ENCODE measurements at places on chromosomes 5 and 9.

- DNase-seq, result no peak
Observed at GRCh38 chr5:131950706-131951105, 5.2 kb upstream of the MEIKIN start.

GRCh38 chr9:133848471-133849109 lies 110.4 kb upstream of the SARDH start:
- no peak for DNase-seq

- no peak for DNase-seq
Observed at GRCh38 chr5:143044265-143044664, 274.1 kb downstream of the ARHGAP26 start.

- no peak for DNase-seq
Observed at GRCh38 chr5:154972476-154973080, 31.7 kb downstream of the MRPL22 start.

DNA sequence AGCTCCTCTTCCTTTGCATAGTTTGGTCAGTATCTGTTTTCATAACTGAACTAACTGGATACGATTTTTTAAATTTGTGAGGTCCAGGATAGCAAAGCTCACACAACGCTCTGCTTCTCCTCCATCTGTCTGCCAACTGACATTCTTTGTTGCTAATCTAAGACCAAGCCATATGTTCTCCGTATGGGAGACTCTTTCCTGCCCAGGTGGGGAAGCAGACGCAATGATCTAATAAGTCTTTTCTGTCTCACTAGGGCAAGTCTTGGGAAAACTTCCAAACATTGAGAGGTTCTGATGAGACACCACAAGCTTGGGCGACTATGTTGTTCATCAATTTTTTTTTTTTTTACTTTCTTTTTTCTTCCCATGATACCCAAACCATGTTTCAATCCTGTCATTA lies 558.5 kb downstream of the EFNA5 start:
- DNase-seq, result no peak

- no peak for DNase-seq
Observed at GRCh38 chr5:143213851-143214363, 189.6 kb downstream of the NR3C1 start.

GRCh38 chr5:21237461-21237860 lies 1249.5 kb upstream of the CDH18 start:
- DNase-seq, result no peak

DNA sequence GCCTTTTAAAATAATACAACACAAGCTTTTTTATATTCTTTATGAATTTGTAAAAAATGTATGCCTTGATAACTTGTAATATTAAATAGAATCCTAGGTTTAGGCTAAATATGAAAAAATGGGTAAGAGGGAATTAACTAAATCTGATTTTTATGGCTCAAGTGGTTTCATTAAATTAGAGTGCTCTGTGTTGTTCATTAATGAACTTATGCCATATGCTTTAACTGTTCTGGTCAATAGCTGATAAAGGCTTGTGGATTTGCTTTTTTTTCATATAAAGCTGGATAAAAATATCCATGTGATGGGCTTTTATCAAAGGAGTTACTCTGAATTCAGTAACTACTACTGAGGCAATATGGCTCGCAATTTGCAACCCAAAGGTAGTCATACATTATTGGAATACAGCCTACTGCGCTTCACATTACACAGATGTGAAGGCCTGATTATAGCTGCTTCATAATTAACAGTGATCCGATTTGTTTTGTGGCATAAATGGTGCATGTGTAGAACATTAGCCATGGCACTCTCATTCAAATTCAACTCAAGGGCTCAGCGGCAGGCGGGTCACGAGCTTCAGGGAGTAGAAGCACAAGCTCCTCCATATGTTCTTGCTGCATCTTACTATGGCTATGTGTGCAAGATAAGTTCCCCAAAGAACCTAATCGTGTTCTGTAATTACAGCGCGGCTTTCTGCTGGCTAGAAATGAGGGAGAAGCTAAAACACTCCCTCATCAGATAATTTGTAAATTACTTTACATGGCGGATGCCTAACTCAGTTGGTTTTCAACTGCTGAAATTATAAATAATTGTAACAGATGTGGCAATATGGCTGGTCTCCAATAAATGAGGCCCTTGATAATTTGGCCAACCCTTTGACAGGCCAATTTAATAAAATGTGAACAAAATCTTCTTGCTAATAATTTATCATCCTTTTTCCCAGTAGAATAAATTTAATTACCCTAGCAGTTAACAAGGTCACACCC lies 188.3 kb downstream of the CNTLN start:
- DNase-seq, result no peak

DNA sequence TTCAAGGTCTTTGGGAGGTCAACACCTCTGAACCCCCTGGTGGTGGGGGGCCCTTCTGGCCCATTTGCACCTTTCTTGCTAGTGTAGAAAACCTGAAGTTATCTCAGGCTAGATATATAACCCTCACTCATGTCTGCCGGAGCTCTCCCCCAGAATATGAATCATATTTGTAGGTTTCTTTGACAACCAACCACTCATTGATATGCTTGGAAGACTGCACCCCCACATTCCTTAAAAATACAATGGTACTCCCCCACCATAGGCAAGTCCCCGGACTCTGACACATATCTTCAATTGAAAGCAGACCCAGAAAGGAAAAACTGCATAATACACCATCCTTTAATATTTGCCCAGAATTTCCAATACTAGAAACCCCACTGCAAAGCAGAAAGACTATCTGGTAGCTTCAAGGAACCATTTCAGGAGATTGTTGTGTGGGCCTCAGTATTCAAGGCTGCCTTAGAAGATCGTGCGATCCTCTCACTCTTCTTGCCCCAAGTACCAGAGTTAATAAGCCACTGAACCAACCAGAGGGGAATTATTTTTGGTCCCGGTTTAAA lies 978 bp upstream of the UBE2B start:
- DNase-seq, result no peak

DNA sequence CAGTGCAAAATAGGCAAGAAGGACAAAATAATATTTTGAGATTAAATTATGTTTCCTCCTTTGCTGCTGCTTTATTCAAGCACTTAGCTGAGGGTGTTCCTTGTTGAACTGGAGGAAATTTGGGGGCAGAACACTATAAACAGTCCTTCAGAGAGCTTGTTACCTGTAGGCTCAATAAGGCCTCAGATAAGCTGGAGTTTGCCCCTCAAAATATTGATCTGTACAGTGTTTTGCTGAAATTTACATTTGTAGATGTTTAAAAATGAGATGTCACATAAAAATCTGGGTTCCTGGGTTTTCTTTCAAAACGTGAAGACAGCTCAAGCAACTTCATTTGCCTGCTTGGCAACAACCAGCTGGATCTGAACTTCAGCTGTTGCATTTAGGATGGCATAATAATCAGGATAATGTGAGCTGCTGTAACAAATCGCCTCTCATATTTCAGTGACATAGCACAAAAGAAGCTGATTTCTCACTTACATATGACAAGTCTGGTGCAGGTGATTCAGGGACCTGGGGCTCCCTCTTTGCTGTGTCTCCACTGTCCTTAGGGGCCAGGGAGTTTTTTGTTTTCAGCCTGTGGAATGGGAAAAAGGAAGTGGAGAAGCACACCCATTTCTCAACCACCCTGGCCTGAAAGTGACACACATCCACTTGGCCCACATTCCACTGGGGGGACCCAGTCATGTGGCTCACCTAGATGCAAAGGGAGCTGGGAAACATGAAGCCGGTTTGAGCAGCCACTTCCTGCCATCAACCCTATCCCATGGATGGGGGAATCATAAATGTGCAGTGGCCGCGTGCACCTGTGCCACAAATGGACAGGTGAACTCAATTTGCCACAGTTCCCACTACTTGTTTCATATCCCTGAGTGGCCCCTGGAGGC lies 2.4 kb upstream of the PSAT1 start:
- no peak for DNase-seq

GRCh38 chr9:72459308-72459707 lies 62.1 kb upstream of the TMC1 start:
- DNase-seq, result no peak

GRCh38 chr5:67179697-67180361 lies 16.8 kb downstream of the CD180 start:
- DNase-seq, result no peak

GRCh38 chr5:176389135-176390123 lies 878 bp downstream of the HIGD2A start:
- DNase-seq, result no peak

GRCh38 chr9:88980740-88981203 lies 10.5 kb upstream of the S1PR3 start:
- DNase-seq, result no peak

DNA sequence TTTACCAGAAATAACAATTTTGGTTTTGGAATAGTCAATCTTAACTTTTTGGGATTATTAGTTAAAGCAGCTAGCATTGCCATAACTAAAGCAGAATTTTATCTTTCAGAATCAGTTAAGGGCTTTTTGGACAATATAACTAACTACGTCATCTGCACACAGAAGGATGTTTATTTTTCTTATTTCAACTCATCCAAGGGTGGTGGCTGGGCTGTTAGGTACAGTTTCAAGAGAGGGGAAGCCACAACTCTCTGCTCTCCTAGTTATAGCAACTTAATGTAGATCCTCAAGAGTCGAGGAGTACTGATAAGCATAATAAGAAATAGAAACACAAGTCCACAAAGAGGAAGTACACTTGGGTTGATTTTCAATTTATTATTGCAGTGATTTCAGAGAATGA lies 65.6 kb downstream of the ANKRD55 start:
- DNase-seq, result no peak

DNA sequence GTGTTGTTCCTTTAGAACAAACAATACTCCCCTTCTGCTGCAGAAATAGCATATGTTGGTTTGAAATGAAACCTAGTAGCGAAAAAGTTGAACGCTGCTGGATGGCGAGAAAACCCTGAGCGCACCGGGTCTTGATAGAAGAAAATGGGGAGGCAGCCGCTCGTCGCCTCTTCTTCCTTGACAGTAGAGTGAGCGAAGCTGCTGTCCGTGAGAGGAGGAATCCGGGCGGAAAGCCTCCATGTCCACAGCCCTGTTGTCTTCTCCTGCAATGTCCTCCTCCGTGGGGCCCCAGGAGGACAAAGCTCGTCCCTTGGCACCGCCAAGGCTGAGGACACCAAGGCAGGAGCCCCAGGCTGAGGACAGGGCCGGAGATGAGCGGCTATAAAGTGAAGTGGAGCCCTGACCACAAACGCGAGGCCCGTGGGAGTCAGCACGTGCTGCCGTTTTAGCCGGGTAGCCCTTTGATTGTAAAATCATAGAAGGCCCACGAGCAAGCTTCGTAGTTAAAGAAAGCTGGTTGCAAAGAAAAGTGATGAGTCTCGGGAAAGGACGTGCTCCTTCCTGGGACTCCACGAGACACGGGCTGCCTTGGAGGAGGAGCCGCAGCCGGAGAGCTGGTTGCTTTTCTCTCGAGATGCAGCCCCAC lies 35.6 kb downstream of the MRPL36 start:
- peak; percentile 14 for DNase-seq

- DNase-seq, result no peak
Observed at GRCh38 chr9:123741214-123741613, 188.7 kb downstream of the DENND1A start.

- no peak for DNase-seq
Observed at GRCh38 chr5:77850536-77851175, 74.5 kb upstream of the TBCA start.

DNA sequence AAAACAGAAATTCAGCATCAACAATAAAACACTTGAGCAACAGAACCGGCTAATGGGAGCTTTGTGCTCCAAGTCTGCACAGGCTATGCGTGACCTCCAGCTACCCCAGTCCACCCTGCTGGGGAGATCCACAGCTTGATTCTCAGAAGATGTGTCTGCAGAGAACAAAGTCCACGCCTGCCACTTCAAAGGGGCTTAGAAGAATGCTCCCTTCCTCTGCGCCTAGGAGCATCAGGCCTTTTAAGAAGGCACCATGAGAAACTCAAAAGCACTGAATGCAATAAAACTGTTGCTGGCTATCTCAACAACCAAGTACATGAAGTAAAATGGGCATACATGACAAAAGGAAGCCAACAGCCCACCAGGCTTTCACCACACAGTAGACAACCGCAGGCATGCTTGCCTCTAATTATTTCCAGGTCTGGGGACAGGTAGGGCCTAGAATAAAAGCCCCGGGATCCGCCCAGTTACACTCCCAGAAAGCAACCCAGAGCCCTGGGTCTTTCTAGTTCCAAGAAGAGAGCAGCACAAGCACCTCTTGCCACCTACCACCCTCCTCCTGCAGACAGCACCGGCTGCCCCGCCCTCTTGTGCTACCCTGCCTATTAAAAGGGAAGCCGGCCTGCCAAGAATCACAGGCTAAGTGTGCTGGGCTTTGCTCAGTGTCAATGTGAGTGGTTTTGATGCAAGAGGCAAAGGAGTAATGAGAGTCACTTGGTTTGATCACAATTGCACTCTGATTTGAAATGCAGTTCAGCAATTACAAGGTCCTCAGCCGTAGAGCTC lies 123.2 kb downstream of the SPOCK1 start:
- no peak for DNase-seq

GRCh38 chr5:66322786-66323528 lies 178.9 kb downstream of the SREK1 start:
- DNase-seq, result no peak

- DNase-seq, result no peak
Observed at GRCh38 chr5:33046091-33046490, 335.0 kb downstream of the NPR3 start.

GRCh38 chr9:714675-715074 lies 126.8 kb upstream of the DMRT1 start:
- no peak for DNase-seq

GRCh38 chr5:125660231-125660895 lies 762.8 kb upstream of the GRAMD2B start:
- no peak for DNase-seq

DNA sequence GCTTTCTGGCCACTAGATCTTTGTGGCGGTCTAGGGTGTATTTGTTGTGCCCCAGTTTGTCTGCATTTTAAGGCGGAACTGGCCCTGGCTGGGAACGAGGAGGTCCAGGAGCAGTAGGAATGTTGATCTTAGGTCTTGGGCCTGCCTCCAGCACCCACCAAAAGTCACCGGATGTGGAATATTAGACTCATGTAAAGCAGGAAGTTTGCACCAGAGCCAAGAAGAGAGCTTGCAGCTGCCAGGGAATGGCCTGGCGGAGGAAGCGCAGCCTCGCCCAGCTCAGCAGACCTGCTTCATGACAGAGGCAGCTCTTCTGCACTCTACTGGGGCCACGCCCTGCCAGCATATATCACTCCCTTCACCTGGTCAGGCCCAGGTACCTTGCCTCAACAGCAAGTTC lies 3.3 kb downstream of the GPX3 start:
- DNase-seq, result no peak

GRCh38 chr9:98081477-98082219 lies 25.1 kb downstream of the NANS start:
- peak; percentile 31 for DNase-seq

- DNase-seq, result peak; percentile 57
Observed at GRCh38 chr9:89593727-89594427, 10.9 kb upstream of the GADD45G start.

DNA sequence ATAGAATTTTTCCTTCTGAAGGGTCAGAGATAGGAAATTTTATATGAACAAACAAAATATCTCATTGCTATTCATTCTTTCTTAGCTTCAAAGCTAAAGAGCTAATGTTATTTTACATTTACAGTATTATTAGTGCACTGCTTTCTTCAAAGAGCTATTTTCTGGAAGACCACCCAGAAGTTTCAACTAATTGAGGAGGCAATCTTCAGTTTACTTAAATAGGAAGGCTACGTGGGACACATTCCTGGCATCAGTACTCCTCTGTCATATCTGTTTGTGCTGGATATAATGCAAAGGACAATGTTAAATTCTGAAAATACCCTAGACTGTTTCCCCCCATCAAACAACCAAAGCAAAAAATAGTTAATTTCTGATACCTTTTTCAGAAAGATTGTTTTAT lies 30.8 kb downstream of the HAPLN1 start:
- DNase-seq, result no peak

Measured in left forelimb (tissue), 1 donor.